ENCODE measurements at places on chromosomes 13 and 19.

- no peak for DNase-seq
Observed at GRCh38 chr19:6393983-6394412, 1.0 kb upstream of the GTF2F1 start.

DNA sequence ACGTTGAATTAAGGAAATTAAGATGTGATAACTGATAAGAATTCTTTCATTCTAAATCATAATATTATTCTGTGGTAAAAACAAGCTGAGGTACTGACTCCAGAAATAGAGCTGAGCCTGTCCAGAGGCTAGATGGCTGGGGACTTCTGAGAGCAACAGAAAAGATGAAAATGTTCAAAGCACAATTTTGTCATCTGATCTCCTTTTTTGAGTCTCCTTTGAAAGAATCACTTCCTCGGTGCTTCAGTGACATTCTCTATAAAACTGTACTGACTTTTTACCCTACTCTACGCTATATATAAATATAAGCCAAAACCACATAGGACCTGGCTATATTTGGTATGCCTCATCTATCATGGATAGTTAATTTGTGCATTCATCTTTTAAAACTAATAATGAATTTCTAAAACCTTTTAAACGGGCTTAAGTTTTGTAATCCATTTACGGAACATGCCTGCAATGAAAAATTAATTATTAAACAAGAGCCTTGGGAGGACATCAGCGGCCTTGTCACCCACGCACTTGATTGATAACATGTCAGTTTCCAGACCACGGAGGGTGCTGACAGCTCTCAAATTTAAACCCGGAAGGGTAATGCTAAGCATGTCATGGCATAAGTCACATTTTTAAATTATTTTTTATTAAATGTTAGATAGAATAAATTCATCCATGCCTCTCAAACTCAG lies 235.5 kb downstream of the PCDH9 start:
- no peak for DNase-seq

DNA sequence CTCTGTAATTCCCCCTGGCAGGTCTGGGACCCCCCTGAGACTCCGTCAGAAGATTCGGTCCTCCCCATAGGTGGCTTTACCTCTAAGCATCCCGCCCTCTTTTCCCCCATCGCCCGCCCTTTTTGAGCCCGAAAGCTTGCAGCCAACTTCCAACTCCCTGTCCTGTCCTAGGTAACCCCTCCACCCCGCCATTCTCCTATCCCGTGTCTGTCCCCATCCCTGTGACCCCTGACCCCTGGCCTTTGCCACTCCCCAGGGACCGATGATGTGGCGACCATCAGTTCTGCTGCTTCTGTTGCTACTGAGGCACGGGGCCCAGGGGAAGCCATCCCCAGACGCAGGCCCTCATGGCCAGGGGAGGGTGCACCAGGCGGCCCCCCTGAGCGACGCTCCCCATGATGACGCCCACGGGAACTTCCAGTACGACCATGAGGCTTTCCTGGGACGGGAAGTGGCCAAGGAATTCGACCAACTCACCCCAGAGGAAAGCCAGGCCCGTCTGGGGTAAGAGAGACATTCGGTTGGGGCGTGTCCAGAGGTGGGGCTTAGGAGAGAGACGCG lies 488 bp downstream of the RCN3 start:
- DNase-seq: peak; percentile 22

DNA sequence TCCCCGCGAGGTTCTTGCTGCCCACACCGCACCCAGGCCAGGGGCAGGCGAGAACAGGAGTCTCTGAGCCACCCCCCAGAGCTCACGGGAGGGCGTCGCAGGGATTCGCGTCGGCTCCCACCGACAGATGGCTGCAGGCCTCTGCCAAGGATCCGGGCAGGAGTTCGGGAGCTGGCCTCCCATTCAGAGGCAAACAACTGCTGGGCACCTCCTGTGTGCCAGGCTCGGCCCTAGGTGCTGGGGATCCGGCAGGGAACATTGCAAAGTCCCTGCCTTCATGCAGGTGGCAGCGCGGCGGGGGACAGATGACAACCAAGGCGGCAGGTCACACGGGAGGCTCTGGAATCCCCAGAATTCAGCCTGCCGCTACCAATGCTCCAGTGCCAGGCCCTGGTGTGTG lies 25.3 kb downstream of the LRRC4B start:
- DNase-seq: no peak

- DNase-seq: no peak
Observed at GRCh38 chr13:42395086-42395821, 123.3 kb downstream of the AKAP11 start.

DNA sequence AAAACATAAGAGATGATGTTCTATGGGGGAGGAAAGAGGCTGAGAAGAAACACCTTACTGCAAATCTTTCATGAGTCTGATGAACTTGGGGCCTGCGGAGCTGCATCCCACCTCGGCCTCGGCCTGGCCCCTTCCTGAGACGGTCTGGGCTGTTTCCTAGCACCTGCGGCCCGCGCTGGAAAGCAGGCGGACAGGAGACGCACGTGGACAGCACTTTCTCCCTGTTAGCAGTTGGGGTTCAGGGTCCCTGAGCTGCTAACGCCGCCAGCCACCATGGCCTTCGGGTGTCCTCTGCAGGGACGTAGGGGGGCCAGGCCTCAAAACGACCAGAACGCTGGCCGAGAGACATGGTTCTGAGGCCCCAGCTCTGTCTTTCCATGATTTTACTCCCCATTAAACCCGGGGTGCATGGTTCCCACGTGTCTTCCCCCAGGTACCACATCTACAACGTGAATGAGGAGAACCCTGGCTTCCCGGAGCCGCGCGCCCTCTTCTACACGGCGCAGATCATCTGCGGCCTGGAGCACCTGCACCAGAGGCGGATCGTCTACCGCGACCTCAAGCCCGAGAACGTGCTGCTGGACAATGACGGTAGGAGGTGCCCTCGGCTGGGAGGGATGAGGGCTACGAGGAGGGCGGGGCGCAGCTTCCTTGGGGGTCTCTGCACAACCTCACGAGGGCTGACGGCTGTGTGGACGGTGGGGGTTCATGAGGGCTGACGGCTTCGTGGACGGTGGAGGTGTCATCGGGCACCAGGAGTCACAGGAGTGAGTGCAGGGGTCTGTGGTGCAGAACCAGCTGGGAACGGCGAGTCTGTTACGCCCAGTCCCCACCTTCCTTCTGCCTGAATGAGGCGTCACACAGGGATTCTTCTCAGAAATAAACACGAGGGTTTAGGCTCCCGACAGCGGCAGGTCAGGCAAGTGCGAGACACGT lies 4.3 kb downstream of the GRK1 start:
- DNase-seq: no peak

DNA sequence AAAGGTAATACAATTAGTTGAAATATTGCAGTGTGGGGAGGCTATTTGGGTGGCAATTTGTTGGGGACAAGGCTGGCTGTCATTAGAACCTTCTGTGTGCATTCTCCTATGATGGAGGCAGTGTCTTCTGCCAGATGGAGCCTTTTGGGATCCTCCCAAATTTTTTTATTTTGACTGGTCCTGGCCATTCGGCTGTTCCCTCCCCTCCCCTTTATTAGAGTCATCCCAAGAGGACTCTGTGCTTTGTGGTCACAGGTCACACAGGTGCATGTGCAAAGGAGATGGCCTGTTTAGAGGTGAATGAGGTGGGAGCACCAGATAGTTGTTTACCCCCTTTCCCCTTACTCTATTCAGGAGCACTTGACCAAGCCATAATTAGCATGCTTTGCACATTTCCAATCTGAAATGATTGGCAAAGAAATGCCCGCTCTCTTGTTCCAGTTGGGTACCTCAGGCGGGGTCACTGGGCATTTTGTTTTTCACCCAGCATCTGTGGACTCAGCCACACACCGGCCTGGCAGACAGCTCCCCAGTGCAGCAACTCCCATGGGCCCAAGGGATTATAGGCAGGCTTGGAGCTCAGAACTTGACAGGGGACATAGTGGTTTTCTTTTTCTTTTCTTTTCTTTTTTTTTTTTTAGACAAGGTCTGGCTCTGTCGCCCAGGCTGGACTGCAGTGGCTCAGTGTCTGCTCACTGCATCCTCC lies 19.8 kb downstream of the GATAD2A start:
- DNase-seq: no peak

GRCh38 chr13:66914155-66914554 lies 316.0 kb downstream of the PCDH9 start:
- no peak for DNase-seq

DNA sequence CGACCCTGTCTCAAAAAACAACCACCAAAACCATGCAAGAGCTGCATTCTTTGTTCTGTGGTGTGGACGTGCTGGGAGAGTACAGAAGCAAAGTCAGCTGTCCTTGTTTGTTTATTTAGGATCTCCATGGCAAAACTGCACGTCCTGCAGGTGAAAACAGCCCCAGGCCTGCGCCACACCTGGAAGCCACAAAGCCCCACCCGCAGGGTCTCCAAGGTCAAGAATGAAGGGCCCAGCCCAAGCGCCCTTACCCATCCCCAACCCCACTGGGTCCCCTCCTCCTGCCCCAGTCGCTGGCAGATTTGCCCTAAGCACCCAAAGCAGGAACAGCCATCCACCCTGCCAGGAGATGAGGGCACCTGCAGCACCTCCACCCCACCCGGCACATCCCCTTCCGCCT lies 10.5 kb downstream of the MBD3 start:
- DNase-seq: no peak

GRCh38 chr13:112943309-112944125 lies 25.5 kb upstream of the MCF2L start:
- peak; percentile 78 for DNase-seq

DNA sequence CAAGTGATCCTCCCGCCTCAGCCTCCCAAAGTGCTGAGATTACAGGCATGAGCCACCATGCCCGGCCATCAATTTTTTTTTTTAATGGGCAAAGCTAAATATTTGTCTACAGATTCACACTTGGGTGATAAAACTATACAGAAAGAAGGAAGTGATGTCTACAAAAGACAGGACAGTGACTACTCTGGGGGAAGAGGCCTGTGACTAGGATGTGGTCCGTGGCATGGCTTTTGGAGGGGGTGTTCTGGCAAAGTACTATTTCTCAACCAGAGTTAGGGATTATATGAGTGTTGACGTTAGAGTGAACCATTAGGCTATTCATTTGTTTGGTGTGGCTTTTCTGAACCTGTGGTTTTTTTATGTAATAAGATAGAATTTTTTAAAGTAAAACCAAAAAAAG lies 42.7 kb downstream of the INSR start:
- DNase-seq: no peak

DNA sequence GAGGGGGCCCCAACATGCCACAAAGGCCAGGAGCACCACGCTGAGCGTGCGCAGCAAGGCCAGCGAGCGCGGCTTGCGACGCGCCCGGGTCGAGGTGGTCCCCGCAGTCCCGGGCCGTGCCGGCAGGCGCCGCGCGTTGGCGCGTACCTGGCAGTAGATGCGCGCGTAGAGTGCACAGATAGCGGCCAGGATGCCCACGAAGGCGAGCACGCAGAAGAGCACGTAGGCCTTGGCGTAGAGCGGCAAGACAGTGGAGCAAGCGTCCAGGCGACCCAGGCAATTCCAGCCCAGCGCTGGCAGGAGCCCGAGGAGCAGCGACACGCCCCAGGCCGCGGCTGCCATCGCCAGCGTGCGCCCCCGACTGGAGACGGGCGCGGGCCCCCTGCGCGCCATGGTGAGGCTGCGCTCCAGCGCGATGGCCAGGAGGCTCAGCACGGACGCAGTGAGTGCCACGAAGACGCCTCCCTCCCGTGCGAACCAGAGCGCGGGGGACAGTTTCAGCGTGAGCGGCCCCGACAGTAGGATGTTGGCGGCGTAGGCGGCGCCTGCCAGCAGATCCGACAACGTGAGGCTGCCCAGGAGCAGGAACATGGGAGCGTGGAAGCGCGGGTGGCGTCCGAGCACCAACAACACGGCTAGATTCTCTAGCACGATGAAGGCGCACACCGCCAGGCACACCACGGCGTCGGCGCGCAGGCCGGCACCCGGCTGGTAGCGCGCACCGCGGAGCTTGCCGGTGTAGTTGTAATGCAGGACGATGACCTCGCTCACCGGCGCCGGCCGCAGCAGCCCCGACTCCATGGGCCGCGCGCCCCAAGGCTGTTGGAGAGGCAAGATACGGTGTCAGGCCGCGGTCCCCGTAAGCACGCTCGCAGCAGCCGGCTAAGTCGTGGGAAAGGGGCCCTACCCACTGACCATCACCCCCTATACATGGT lies 2.8 kb downstream of the S1PR5 start:
- DNase-seq: no peak

- peak; percentile 89 for DNase-seq
Observed at GRCh38 chr19:4636151-4636717, 3.1 kb upstream of the TNFAIP8L1 start.

DNA sequence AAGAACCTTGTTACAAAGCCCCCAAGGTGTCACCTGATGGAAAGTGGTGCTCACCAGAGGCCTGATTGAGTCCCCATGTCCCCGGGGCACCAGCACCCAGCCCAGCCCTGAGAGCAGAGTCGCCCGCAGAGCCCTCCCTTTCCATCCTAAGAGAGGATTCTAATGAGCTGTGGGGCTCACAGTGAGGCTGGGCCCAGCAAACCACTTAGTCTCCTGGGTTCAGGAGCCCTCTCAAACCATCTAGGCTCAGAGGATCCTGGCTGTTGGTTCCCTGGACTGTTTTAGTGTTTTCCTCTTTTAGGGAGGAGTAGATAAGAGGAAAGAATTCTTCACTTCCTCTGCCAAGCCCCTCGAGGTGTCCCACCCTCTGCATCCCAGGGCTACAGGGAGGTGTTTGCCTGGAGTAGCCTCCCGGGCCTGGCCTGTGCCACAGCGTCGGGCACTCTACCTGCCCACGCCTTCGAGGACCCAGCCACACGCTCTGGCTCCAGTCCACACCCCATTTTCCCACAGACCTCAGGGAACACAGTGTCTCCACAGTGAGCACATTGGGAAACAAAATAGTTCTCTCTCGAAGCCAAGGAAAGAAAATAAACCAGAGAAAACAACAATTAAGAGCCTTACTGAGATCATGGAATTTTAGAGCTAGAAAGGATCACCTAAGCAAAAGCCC lies 34.4 kb downstream of the DHRS12 start:
- no peak for DNase-seq

- DNase-seq: no peak
Observed at GRCh38 chr13:80712026-80712425, 371.1 kb upstream of the SPRY2 start.

Data from HAP-1 (cell line).